T47D (cell line): ENCODE measurements at places on chromosomes 7 and 10.

DNA sequence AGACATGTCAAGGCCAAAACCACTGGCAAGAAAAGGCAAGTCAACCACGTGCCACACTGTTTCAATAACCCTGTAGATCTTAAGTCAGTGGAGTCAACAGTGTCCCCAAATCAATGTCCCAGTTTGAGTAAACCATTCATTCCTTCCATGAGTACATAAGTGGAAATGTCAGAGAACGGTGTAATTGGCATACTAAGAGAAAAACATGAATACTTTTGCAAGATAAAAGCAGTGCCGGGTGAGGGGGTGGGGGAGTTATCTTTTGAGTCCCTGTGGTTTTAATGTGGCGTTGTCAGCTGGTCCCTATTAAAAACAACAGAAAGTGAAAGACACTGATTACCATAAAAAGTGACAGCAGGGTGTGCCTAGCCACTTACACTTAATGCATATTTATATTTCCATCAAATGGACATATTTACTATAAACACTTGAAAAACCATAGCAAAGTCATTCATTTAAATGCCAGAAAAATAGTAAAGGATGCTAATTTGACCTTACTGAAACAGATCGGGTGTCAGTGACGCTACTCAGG is 37.8 kb downstream of the RSU1 start:
- no peak for DNase-seq

GRCh38 chr10:62618054-62618453 is 186.5 kb upstream of the ADO start:
- no peak for DNase-seq

- DNase-seq, result no peak
These were observed 106.6 kb downstream of the ADAM22 start for GRCh38 chr7:88040694-88041093.

DNA sequence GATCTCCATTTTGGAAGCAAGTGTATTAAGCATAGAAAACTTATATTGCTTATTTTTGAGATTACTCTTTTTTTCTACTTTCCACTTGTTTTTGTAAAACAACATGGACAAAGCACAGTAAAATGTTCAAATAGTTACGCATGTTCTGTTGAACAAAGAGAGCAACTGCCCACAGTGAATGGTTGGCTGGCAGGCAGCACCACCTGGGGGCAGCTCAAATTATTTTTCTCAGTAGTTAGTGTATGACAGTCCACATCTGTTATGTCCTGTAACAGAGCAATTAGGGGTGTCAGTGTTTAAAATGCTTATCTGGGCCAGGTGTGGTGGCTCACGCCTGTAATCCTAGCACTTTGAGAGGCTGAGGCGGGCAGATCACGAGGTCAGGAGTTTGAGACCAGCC is 46.1 kb upstream of the CACUL1 start:
- peak; percentile 49 for DNase-seq

- DNase-seq, result peak; percentile 61
These were observed 255.2 kb upstream of the KLF14 start for GRCh38 chr7:130989101-130989795.

DNA sequence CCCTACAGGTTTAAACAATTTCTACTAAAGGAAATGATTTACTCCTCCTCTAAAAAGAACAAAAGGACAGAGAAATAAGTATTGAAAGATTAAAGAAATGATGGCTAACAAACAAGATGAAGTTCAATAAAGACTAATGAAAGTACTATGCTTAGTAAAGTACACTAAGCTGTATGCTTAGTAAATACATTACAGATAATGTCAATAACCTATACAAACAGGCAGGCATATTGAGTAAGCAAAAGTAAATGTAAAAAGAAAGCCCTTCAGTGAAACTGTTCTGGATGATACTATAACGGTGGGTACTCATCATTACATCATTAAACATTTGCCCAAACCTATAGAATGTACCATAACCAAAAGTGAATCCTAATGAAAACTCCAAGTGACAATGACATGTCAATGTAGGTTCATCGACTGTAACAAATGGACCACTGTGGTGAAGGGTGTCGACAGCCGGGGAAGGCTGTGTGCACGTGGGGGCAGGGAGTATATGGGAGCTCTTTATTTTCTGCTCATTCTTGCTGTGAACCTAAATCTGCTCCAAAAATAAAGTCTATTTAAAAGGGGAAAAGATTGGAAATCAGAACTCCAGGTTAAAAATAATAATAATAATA is 34.0 kb downstream of the CYTH3 start:
- peak; percentile 58 for DNase-seq

GRCh38 chr7:142603870-142604448 is 145.3 kb upstream of the PRSS1 start:
- peak; percentile 11 for DNase-seq
